Astrocyte (in vitro differentiated cells and primary cell): ENCODE measurements at places on chromosomes 4 and X. TPM values are rescaled to one million over a fixed set of nuclear protein-coding genes. Genes with fewer than 3 reads are reported as not detected.

GRCh38 chrX:36501169-36501702, 506.9 kb upstream of the FAM47C start:
- H3K4me1 ChIP-seq: no peaks in the 10 kb centered on the region
- DNase-seq: no peak
- H3K36me3 ChIP-seq: no peaks in the 10 kb centered on the region
- H3K4me3 ChIP-seq: no peak overlapping the region
- H3K27ac ChIP-seq: no peak overlapping the region

DNA sequence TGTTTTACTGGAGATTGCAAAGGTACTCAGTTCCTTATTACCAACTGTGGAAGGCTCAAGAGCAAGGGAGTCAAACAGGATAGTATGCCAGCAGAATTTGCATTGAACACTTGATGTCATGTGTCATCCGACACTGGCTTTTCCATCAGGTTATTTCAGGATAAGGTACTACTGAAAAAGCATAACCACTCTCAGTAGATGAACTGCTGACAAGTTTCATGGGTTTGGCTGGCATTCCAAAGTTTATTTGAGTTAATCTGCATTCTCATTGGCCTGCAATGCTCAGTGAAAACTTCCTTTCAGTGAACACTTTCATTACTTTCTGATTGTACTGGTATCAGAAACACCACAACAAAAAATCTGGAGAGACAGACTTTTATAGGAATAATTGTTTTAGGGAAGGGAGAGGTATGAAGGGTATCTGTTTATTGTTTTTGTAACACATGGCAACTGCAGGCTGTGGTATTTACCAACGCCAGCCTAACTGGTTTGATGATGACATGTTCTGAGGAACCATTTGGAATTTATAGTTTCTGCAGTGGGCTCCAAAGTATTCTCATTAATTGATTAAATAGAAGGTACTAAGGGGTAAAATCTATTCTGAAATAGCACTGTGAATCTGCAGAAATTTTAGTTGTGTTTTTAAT, 345.7 kb upstream of the NR3C2 start:
- H3K27ac ChIP-seq: no peak overlapping the region
- H3K36me3 ChIP-seq: no peaks in the 10 kb centered on the region
- no peaks in the 10 kb centered on the region for H3K4me1 ChIP-seq

Gene SH2D1A
- not detected in 2 replicates for total RNA-seq

- no peaks in the 10 kb centered on the region for H3K27me3 ChIP-seq
- no peaks in the 10 kb centered on the region for H3K36me3 ChIP-seq
- DNase-seq: peak; percentile 6
- no peak overlapping the region for H3K4me3 ChIP-seq
- no peaks in the 10 kb centered on the region for H3K4me1 ChIP-seq
- H3K27ac ChIP-seq: no peak overlapping the region
These were observed 34.3 kb downstream of the KANTR start for GRCh38 chrX:53128097-53128749.

DNA sequence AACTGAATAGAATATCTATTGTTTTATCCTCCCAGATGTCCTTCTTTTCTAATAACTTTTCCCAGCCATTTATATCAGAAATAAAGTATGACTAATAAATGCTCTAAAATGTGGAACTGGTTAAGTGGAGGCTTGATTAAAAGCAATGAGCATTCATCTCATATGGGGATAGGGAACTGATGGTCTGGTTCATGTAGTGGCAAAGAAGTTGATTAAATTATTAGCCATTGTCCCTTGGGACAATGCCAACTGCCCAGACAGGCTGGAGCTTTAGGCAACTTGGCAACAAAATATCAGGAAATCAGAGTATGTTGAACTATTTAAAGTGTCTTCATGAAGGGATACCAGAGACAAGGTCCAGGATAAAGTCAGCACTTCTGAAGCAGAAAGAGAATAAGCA, 24.2 kb downstream of the TRO start:
- no peaks in the 10 kb centered on the region for H3K27me3 ChIP-seq
- H3K4me1 ChIP-seq: no peaks in the 10 kb centered on the region
- DNase-seq: no peak
- H3K36me3 ChIP-seq: no peaks in the 10 kb centered on the region
- H3K4me3 ChIP-seq: no peak overlapping the region

GRCh38 chr4:159070742-159071141, 32.1 kb upstream of the RAPGEF2 start:
- no peak overlapping the region for H3K4me3 ChIP-seq
- H3K36me3 ChIP-seq: no peaks in the 10 kb centered on the region
- no peaks in the 10 kb centered on the region for H3K27me3 ChIP-seq
- DNase-seq: peak; percentile 80

Gene MGARP
- total RNA-seq: 0.36 and 0.45 TPM in 2 replicates

GRCh38 chr4:1775731-1776500, 17.2 kb upstream of the FGFR3 start:
- no peaks in the 10 kb centered on the region for H3K4me1 ChIP-seq
- H3K36me3 ChIP-seq: no peaks in the 10 kb centered on the region
- DNase-seq: no peak
- H3K27ac ChIP-seq: no peak overlapping the region
- H3K27me3 ChIP-seq: no peaks in the 10 kb centered on the region

DNA sequence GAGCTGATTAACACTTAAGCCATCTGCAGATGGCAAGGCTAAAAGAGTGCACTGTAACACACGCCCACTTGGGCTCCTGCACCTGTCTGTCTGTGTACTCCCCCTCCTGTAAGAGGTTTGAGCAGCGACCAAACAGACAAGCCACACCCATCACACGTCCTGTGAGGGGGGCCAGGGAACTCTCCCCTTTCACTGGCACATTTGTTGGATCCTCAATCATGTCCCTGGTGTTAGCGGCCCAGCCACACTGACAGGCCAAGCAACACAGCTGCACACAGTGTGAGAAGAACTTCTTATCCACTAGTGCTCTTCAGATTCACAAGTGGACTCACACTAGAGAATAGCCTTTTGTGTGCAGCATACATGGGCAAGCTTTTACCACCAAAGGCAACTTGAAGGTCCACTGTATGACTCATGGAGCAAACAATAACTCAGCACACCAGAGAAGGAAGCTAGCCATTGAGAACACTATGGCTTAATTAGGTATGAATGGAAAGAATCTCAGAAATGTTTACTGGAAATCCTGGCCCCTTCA, 29.1 kb upstream of the UTP14A start:
- H3K4me3 ChIP-seq: no peak overlapping the region
- peaks cover 14% of the 10 kb centered on the region for H3K4me1 ChIP-seq
- H3K27me3 ChIP-seq: no peaks in the 10 kb centered on the region
- DNase-seq: peak; percentile 74
- no peaks in the 10 kb centered on the region for H3K36me3 ChIP-seq
